Right cardiac atrium (tissue), 5 donors: ENCODE measurements at places on chromosomes 1 and 21. TPM values are rescaled to one million over a fixed set of nuclear protein-coding genes. Genes with fewer than 3 reads are reported as not detected.
A peak's percentile ranks its signal among the peaks of the same experiment; 100 is the strongest.

- DNase-seq = no peak
These were observed 64.8 kb downstream of the GNG12 start for GRCh38 chr1:67768480-67768879.

DNA sequence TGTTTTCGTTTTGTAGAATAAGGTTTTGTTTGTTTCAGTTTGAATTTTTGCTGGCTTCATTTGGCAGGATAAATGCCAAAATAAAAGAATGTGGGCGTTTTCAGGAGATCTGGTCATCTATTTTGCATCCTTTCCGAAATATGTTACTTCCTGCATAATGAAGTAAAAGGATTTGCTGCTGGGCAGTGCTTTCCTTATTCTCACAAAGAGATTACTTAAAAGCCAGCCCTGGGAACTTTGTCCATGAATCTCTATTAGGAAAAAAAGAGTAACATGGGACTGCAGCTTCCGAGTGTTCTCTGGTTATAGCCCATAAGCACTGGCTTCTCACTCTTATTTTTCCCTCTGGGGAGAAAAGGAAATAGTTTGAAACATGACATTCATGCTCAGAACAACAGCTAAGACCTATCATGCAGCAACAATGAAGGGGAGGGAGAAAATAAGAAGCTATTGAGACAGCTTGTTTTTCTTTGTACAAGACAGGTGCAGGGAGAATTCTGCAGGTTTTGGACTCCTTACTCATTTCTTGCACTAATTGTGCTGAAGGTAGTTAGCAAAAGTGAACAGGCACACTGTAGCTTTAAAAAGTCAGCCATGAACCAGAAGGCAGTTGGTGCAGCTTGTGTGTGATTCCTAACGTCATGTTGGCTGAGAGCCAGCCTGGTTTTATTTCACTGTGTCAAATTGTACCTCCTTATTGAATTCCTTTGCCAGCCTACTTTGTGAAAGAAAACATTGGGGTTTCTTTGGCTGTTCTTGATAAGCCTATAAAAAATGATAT, at the start of gene SAMD13:
Gene SAMD13 (plus strand): TSS at position 705 of the 781 bp plus-strand sequence. CDS start 1,527 bp downstream, outside the sequence.
- DNase-seq = peak; percentile 84

Gene TSTD1
- 63.6 TPM for polyA plus RNA-seq

- no peak for DNase-seq
These were observed 19.7 kb upstream of the EPS8L3 start for GRCh38 chr1:109783436-109783835.

GRCh38 chr1:157286646-157287420, 148.6 kb upstream of the ETV3 start:
- no peak for DNase-seq

DNA sequence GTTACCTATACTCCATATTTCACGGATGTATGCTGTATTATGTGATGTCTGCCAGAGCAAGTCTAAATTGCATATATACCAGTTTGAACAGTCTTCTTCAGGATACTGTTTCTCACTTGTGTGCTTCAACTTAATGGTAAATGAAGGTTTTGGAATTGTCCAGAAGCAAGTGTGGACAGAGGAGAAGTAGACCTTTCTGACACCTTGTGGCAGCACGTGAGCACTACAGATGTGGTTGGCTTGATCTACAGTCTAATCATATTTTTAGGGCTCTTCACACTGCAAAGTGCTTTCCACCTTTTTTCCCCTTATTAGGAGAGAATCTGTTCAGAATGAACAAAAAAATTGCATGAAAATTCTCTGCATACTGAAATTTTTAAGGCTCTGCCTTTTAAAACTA, 10.9 kb downstream of the MORC3 start:
- peak; percentile 26 for DNase-seq

- peak; percentile 82 for DNase-seq
These were observed 28.6 kb upstream of the PLEKHG5 start for GRCh38 chr1:6519935-6520671.

DNA sequence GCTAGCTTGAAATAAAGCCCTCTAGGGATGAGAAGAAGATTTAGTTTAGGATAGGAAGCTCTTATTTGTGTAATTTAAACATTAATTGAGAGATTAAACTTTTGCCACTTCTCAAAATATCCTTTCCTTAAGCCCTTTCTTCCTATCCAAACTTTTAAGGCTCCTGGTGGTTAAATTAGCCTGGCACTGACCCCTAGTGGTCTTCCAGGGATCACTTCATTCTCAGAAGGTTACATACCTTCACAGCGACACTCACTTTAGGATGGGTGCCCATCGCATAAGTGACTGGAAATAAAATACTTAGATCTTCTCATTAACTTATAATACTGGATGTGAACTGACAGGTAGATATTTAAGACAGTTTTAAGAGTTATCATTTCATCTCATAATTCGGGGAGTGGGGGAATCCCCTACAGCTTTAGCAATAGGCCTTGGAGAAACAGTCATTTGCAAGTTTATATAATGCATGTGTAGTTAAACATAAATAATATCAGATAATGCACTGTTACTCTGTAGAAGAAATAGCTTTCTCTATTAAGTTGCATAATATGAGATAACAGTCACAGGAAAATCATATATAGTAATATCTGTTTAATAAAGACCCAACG, 7.4 kb downstream of the LHX9 start:
- DNase-seq = no peak

Gene MRPL20
- polyA plus RNA-seq = 190 TPM

Gene GBP6
- polyA plus RNA-seq = 0.05 TPM

GRCh38 chr1:2188336-2188735, 6.2 kb downstream of the FAAP20 start:
- no peak for DNase-seq

Gene TLR5
- polyA plus RNA-seq = 1.9 TPM

DNA sequence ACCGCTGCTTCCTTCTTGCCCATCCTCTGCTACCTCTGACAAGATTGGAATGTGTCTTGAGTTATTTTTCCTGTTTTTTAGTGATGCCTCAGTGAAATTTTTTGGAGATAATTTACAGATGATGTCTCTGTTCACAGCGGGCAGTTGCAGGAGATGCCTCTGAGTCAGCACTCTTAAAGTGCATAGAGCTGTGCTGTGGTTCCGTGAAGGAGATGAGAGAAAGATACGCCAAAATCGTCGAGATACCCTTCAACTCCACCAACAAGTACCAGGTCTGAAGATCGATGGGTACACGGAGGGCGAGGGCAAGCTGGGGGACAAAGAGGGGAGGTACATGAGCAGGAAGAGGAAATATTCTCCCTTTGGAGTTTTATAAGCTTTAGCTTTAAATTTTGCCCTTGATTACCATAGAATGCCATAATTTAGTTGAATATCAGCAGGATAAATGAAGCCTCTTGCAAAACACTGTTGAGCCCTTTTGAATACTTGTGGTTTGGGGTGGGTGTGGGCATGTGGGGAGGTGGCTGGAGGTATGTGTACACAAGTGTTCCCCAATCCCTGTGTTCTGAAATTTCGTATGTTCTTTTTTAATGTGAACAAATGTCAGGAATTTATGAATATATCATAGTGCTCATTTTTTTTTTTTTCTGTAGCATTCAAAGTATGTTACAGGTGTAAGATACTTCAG, 19.8 kb downstream of the ATP1A1 start:
- DNase-seq = no peak
